ENCODE measurements at places on chromosomes 2 and 18.

- DNase-seq, result peak; percentile 95
These were observed 228.1 kb upstream of the PXDN start for GRCh38 chr2:1972422-1972821.

DNA sequence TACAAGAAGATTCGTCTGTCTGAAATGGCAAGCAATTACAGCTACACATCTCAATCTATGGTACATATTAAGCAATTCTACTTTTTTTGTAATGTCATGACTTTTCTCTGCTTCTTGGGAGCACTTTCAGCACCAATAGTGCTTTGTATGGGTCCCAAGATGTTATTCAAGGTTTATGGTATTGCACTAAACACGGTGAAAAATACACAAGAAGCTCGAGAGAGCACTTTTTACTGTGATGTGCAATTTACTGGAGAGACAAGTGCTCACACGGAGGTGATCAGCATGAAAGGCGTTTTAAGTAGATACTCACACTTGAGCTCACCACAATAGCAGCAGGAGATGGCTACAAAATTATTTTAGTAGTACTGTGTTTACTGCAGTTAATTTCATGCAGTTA lies 783.6 kb downstream of the CBLN2 start:
- no peak for DNase-seq

GRCh38 chr2:239818086-239818485 lies 207.1 kb downstream of the NDUFA10 start:
- no peak for DNase-seq

GRCh38 chr2:56464613-56465012 lies 280.8 kb downstream of the CCDC85A start:
- no peak for DNase-seq

DNA sequence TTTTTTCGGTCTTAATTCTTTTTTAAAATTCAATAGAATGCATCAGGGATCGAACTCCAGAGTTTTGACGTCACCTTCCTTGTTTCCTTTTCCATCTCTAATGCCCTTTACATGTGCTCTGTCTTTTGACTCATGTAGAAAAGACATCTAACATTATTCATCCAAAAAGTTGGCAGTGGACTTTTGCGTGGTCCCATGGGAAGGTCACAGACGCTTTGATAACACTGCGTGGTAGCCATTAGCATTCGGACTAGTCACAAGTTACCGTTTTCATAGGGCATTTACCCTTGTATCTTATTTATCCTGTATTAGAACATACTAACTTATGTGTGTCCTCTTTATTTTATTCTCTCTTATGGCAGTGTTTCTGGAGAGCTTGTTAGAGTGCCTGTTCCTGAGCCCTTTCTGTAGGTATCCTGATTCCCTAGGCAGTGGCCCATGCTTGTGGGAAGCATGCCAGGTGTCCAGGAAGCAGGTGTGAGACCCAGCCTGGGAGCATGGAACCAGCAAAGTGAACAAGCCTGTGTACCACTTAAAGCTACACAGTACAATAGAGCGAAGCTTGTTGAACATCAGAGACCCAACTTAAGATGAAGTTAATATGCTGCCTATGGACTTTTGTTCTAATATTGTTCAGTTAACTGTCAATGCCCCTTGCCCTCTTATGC lies 73.6 kb upstream of the RBM44 start:
- no peak for DNase-seq

DNA sequence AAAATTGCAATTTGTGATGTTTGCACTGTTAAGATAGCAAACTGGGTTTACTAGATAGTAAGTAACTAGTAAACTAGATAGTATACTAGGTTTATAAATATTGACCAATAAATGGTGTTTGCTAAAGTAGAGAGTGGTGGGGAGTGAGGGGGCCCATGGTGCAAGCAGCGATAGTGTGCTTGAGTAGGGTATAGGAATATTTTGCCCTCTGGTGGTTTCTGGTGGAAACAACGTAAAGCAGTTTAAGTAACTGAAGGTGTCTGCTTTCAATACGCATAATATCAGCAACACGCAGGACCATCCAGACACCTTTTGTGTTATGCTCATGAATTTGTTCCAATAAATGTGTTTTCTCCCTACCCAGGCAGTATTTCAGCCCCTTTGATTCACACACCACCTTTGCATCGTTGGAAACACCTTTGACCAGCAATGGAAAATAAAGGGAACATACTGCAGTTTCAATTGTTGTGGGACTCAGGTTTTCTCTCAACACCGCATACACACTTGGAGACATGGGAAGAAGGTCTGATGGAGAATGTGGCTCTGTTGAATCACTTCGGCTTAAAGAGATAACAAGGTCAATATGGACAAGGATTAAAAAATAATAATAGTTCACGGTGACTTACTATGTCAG lies 16.7 kb upstream of the STAT1 start:
- DNase-seq, result peak; percentile 41

- no peak for DNase-seq
These were observed 33.9 kb upstream of the GORASP2 start for GRCh38 chr2:170895023-170895757.

DNA sequence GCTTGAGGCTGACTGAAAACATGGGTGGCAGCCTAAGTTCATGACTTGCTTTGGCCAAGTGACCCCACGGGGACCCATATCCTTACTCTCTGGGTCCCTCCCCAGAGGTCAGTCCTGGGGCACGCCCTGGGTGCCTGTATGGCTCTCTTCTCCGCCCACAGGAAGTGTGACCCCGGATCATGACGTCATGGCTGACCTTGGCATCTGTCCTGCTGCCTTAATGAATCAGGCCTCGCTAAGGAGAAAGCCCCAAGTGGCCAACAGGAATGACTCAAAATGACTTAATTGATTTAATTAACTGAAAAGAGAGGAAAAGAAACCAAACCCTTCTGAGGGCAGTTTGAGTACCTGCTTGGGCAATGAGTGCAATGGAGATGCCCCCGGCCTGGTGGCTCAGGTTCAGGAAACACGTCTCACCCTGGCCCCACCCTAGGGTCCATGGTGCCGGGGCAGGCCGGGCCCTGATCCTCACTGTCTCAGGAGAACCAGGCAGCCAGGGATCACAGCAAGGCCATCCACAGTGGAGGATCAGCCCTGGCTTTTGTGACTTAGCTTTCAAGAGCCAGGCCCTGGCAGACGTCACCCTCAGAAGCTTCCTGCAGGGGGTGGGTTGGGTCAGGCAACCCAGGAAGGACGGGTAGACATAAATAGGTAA lies 112.0 kb downstream of the CYP26B1 start:
- no peak for DNase-seq

DNA sequence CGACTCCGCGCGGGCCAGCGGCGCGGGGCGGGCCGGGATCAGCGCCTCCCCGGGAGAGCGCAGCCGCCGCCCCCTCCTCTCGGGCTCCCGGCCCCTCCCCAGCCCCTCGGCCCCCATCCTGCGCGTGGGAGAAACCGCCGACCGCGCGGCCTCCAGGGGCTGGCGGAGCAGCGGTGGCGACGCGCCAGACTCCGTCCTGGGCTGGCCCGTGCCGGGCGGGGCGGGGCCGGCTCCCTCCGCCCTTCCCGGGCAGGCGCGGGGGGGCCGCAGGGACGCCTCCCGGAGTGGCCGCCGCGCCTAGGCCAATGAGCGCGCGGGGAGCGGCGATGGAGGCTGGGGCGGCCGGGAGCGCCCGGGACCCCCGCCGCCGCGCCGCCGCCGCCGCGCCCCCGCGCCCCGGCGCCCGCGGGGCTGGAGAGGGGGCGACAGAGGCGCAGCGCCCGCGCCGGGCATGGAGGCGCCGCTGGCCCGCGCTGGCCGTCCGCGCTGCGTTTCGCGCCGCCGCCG lies 49.1 kb downstream of the KCNIP3 start:
- peak; percentile 70 for DNase-seq

GRCh38 chr18:43574974-43575373 lies 297.7 kb upstream of the SYT4 start:
- DNase-seq, result no peak

DNA sequence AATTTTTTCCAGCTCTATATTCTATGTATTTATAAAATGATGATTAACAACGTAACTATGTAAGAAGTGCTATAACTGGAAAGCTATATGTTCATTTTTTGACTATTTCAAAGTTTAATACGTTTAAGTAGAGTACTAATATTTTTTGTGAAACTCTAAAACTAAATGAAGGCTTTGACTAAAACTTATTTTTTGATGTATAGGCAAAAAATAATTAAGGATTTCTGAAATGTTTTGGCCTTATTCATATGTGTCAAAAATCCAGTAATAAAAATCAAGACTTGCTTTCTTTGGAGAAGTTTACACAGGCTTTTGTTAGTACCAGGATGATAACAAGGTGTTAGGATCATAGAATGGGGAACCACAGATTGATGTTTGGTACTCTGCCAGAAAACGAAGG lies 58.2 kb upstream of the ZEB2 start:
- no peak for DNase-seq

GRCh38 chr18:48321121-48321520 lies 88.1 kb downstream of the ZBTB7C start:
- no peak for DNase-seq

DNA sequence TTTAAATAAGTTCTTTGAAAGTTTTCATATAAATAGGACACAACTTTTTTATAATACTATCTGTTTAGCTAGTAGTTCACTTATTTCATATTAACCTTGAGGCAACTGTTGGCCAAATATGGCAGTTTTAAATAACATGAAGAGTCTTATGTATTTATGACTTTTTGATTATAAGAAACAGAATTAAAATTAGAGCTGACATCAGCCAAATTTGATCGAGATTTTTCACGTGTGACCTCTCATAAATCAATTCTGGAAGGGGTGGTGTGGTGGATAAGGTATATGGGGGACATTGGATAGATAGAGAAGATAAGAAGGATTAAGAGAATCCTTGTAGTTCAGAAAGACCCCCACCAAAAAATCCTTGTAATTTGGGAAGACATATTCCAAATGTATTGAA lies 776.6 kb downstream of the LRRTM4 start:
- DNase-seq, result no peak

DNA sequence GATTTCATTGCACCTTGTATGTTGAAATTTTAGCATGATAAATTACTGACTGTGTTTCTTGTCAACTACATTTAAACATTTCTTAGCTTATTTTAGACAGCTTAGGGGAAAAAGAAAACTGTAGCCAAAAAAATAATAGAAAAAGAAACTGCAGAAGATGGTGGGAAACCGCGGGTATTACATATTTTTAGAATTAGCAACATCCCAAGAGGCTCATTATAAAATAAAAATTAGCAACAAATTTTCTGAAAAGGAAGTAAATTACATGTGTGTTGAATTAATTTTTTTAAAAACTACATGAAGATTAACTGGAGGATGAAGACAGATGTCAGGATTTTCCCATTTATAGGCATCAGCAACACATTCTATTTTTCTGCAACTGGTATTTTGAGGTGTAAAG lies 4.3 kb downstream of the PELI1 start:
- no peak for DNase-seq

DNA sequence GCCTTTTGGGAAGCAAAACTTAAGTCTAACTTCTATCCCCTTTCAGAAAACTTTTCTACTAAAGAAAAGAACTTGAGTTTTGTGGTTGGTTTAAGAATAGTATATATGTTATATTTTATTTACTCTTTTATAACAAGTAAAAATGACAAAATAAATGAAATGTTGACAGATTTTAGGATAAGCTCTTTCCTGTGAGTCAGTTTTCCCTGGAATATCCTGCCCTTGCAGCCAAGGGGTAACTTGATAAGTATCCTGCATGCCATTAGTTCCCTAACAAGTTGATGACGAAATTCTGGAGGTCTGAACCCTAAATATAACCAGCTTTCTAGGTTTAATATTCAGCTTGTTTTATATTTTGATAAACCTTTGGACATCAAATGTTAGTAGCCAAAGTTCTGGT lies 7.3 kb upstream of the HTR2B start:
- no peak for DNase-seq

DNA sequence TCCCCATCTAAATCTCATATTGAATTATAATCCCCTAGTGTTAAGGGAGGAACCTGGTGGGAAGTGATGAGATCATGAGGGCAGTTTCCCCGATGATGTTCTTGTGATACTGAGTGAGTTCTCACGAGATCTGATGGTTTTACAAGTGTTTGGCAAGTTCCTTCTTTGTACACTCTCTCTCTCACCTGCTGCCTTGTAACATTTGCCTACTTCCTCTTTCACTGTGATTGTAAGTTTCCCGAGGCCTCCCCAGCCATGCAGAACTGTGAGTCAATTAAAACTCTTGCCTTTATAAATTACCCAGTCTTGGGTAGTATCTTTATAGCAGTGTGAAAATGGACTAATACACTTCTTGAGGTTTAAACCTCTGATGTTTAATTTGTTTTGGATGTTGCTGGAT lies 177.5 kb downstream of the CD8B2 start:
- no peak for DNase-seq

DNA sequence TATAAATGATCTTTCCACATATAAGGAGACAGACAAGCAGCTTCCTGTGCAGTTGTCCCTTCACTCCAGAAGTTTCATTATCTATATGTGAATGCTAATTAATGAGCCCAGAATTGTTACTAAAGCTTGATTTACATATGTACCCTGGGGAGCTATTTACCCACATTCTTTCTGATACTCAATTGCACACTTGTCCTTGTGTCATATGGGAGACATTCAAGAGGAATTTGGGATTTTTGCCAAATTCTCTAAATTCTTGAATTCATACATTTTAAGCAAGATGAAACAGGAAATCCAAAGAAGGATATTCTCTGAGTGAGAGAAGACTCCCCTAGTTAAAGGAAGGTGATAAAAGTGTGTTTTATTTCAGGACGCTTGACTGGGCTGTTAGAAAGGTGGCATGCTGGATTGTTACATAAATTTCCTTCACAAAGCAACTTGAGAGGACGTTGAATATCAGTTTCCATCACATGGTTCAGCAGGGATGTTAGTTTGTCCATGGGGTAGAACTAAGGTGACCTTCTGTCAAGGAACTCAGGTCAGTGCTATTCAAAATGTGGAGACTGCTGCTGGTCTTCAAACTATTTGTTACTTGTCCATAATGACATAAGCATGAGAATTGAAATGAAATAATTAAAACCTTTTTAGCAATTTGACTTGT lies 368.2 kb downstream of the IRS1 start:
- peak; percentile 33 for DNase-seq

DNA sequence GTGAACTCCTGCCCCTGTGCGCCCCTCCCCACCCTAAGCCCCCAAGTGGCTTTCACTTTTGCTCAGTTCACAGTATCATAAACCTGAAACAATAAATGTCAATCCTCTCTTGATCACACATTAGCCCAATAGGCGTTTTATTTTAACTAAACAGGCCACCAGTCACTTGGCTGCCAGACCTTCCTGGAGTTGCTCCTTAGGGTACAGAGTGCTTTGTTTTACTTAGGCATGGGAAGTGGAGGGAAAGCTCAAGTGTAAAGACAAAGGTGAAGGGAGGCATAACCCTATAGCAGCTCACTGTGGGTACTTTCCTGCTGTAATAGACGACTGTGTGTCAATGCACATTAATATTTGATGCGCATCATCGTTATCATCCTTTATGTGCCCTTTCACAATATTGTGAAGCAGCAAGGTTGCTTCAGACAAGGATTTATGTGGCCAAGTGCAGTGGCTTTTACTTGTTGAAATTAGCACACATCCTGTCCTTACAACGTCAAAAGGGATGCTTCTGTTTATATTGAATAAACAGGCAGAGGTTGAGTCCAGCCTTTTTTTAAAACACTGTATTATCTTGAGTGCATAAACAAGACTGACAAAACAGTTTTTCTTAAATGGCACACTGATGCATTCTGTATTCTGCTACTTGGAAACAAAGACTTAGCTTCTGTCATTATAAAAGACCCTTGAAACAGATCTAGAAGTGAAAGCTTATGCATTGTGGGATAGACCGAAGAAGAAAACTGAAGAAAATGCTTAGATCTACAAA lies 168.5 kb downstream of the TMEFF2 start:
- no peak for DNase-seq

Data from umbilical cord (tissue), 2 donors.